Activated T-helper 1 cell treated with anti-CD3 and anti-CD28 coated beads, Interleukin-2, amount 50 U/mL, for 16 hours (primary cell): ENCODE measurements at places on chromosomes 4 and X.

GRCh38 chr4:38050560-38051350, 90.6 kb downstream of the PTTG2 start:
- DNase-seq = no peak

GRCh38 chrX:15947648-15948317, 93.2 kb upstream of the AP1S2 start:
- no peak for DNase-seq

- DNase-seq = no peak
Measured at GRCh38 chrX:132015875-132016274, 7.2 kb upstream of the STK26 start.

DNA sequence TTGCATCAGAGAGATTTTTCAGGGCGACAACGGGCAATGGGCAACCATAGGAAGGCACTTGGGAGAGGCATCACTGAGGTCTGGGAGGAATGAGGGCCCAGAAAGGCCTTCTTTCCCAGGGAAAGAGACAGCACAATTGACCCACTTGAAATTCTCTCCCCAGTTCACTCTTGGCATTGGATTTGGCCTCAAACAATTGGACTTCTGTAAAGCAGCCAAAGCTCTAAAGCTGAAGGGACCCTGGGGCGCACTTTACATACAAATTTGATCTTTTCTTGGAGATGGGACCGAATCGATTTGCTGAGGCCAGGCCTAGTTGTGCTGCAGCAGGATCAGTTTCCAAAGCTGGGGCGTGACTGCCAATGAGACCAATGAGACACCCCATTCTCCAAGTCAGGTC, 3.2 kb downstream of the ARHGAP36 start:
- no peak for DNase-seq

DNA sequence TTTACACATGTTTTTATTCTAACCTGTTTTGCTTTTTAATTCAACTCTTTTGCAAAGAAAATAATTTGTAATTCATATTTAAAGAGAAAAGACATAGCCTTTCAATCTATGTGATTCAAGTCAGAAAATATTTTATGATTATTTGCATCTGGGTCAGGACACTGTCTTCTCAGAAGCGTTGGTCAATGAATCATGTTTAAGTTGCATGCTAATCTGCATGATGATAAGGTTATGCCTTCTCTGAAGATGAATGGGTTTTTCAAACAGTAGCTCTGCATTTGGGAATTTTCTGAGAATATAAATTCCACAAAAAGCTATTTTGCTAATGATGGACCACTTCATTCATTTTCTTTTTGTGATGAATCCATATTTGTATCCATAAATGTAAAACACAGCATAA, 282.5 kb downstream of the TMA16 start:
- no peak for DNase-seq

- no peak for DNase-seq
Measured at GRCh38 chr4:142463206-142463605, 382.9 kb downstream of the INPP4B start.

GRCh38 chr4:77992581-77992980, 64.5 kb upstream of the FRAS1 start:
- DNase-seq = no peak
